Activated CD8-positive, alpha-beta T cell treated with anti-CD3 and anti-CD28 coated beads for 36 hours (primary cell): ENCODE measurements at places on chromosomes 12 and 14. TPM values are rescaled to one million over a fixed set of nuclear protein-coding genes. Genes with fewer than 3 reads are reported as not detected.

GRCh38 chr14:96126339-96126782, 78.3 kb upstream of the BDKRB2 start:
- H3K4me3 ChIP-seq: peak overlapping the region; percentile 5
- H3K27ac ChIP-seq: peak overlapping the region; percentile 51
- peak; percentile 49 for DNase-seq
- H3K4me1 ChIP-seq: peaks cover 25% of the 10 kb centered on the region

GRCh38 chr12:67047634-67048033, 221.5 kb upstream of the CAND1 start:
- H3K27me3 ChIP-seq: peaks cover 12% of the 10 kb centered on the region
- no peak overlapping the region for H3K27ac ChIP-seq
- H3K4me3 ChIP-seq: no peak overlapping the region
- no peaks in the 10 kb centered on the region for H3K4me1 ChIP-seq

DNA sequence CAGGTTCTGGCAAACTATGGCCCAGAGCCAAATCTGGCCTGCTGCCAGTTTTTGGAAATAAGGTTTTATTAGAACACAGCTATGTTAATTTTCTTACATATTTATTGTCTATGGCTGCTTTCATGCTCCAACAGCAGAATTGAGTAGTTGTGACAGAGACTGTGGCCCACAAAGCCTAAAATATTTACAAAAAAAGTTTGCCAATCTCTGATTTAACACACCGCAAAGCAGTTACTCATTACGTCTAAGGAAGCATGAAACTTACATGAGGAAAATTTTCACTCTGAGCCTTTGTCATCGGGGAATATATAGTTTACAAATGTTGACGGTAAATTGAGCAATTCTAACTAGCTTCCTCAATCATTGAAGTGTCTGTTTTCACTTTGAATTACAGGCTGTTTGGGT, 96.5 kb downstream of the UNC79 start:
- H3K4me3 ChIP-seq: no peak overlapping the region
- no peaks in the 10 kb centered on the region for H3K36me3 ChIP-seq
- DNase-seq: no peak
- no peaks in the 10 kb centered on the region for H3K4me1 ChIP-seq

DNA sequence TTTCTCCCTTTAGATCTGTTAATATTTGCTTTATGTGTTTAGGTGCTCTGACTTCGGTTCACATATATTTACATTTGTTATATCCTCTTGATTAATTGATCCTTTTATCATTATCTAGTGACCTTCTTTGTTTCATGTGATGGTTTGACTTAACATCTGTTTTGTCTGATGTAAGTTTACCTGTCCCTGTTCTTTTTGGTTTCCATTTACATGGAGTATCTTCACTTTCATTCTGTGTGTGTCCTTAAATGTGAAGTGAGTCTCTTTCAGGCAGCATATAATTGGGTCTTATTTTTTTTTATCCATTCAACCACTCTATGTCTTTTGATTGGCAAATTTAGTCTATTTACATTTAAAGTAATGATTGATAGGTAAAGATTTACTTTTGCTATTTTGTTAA, 24.2 kb downstream of the TRMT5 start:
- H3K27me3 ChIP-seq: no peaks in the 10 kb centered on the region
- no peak for DNase-seq

- peak overlapping the region; percentile 98 for H3K27ac ChIP-seq
- peaks cover 19% of the 10 kb centered on the region for H3K36me3 ChIP-seq
- H3K27me3 ChIP-seq: no peaks in the 10 kb centered on the region
- H3K4me3 ChIP-seq: peak overlapping the region; percentile 80
These were observed 259.3 kb upstream of the BTG1 start for GRCh38 chr12:92404921-92405320.

- H3K27ac ChIP-seq: no peak overlapping the region
- DNase-seq: no peak
- peaks cover 54% of the 10 kb centered on the region for H3K36me3 ChIP-seq
- H3K4me1 ChIP-seq: peaks cover 29% of the 10 kb centered on the region
These were observed 83.4 kb downstream of the HECTD1 start for GRCh38 chr14:31124197-31124596.

DNA sequence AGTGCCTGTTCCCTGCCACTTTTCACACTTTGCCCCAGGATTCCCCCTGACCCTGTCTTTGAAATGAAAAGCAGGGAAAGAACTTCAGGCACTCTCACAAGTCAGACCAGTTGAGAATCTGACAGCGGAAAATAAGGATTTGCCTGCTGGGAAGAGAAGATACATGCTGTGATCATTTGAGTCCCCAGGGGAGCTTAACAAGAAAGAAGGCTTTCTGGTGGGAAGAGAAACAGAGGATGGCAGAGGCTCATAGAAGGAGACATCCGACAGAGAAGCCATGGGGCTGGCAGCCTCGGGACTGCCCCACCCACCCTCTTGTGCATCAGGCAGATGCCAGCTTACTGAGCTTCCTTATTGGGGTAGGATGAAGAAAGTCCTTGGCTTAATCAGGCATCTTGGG, 11.9 kb downstream of the TTC9 start:
- H3K4me3 ChIP-seq: no peak overlapping the region
- H3K27me3 ChIP-seq: no peaks in the 10 kb centered on the region
- H3K4me1 ChIP-seq: peaks cover 84% of the 10 kb centered on the region
- DNase-seq: no peak
- peaks cover 34% of the 10 kb centered on the region for H3K36me3 ChIP-seq

DNA sequence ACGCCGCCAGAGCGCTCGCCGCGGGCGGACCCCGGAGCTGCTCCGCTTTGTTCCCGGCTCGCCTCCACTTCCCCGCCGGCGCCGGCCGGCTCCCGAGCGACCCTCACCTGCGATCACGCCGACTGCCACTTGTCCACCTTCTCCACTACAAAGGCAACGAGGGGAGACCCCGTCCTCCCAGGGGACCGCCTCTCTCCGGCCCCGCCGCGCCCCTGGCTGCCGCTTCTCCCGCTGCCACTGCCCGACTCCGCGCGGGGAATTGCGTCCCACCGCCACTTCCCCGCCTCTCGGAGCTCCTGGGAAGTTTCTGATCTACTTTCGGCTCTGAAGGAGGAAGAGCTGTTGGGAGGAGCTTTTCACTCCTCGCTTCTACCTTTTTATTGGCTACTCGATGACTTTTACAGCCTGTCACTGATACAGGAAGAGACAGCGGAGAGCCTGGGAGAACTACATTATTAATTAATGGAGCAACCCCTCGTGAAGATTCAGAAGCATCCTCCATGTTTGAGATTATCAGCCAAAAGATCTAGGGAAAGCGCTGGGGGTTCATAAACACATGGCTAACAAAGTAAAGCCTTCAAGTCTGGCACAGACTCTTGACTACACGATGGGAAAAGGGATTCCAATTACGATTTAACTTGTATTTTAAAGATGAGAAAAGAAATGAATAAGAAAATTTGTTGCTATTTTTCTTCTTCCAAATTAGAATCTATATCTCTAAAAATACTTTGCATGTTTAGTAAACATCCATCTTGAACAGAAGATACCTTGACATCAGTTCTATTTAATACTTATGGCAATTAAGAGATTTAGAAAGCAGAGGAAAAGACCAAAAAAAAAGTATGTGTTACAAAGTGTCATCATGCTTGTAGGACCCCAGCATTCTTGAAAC, at the start of gene BAZ1A:
TSS of gene BAZ1A (minus strand) at position 330 of the 892 bp plus-strand sequence. CDS start 756 bp downstream, outside the sequence.
- peak within 1 kb of the TSS; percentile 100 for H3K4me3 ChIP-seq
- DNase-seq: peak; percentile 40
- H3K36me3 ChIP-seq: peaks cover 37% of the 10 kb centered on the region
- H3K4me1 ChIP-seq: peaks cover 29% of the 10 kb centered on the region
- H3K27me3 ChIP-seq: no peaks in the 10 kb centered on the region

- H3K4me1 ChIP-seq: no peaks in the 10 kb centered on the region
- peaks cover 2% of the 10 kb centered on the region for H3K27me3 ChIP-seq
- no peaks in the 10 kb centered on the region for H3K36me3 ChIP-seq
- DNase-seq: no peak
These were observed 49.4 kb downstream of the CD9 start for GRCh38 chr12:6249580-6249979.

DNA sequence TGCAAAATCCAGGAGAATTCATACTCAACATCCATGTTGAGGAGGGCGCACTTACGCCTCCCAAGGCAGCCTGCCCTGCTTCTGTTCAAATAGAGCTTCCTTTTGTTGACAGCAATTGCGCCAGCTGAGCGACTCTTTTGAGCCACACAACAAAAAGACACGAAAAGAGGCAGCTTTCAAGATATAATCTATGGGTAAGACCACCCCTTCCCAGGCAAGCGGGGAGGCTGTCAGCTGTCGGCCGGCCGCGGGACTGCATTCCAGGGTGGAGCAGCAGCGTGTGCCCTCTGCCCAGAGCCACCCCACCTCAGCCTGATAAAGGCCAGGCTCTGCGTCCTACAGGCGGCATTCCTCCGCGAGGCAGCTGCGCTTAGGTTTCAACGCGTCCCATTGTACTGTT, 15.8 kb upstream of the STAB2 start:
- no peaks in the 10 kb centered on the region for H3K36me3 ChIP-seq
- H3K4me1 ChIP-seq: peaks cover 3% of the 10 kb centered on the region
- no peak for DNase-seq
- H3K27ac ChIP-seq: no peak overlapping the region

- no peak overlapping the region for H3K27ac ChIP-seq
- H3K27me3 ChIP-seq: peaks cover 10% of the 10 kb centered on the region
- H3K4me1 ChIP-seq: peaks cover 10% of the 10 kb centered on the region
- no peak overlapping the region for H3K4me3 ChIP-seq
- peaks cover 3% of the 10 kb centered on the region for H3K36me3 ChIP-seq
These were observed 14.3 kb upstream of the DYNC1H1 start for GRCh38 chr14:101950100-101950499.

- no peaks in the 10 kb centered on the region for H3K36me3 ChIP-seq
- no peak overlapping the region for H3K4me3 ChIP-seq
- no peaks in the 10 kb centered on the region for H3K27me3 ChIP-seq
- no peak for DNase-seq
- H3K4me1 ChIP-seq: no peaks in the 10 kb centered on the region
- no peak overlapping the region for H3K27ac ChIP-seq
These were observed 392.2 kb downstream of the SEC23A start for GRCh38 chr14:38710881-38711280.

DNA sequence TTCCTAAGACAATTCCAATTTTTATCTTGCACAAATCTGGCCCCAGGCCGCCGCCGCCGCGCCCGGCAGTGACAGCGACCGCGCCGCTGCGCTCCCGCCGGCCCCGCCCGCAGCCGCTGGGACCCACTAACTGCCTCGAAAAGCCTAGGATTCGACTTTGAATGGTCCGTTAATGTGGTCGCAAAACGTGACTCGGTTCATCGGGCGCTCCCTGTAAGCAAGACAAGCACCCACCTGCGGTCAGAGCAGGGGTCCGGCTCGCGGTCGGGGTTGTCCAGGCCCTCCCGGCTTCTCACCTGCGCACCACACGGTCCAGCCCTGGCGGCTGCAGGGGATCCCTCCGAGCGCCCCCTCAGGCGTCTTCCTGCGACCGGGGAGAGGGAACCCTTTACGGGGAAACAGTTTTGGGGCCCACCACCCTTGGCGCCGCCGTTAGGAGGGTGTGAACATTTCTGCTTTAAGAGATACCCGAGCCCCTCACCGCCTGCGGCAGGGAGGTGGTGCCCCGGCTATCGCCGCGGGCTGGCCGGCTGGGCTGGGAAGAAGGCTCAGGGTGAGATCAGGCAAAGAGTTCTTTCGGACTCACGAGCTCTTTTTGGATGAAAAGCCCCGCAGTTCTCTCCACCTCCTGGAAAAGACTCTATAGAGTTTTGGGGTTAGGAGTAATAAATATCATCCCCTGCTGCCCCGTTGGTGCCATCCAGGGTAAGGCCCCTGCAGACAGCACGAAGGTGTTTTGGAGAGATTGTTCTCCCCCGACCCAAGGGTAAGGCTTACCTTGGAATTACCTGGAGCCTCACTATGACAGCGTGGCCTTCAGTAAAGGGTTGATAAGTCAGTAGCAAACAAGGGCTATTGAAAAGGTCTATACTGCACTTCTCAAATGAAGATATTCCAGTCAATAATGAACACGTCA, 13.6 kb upstream of the FOXJ2 start:
- peak; percentile 63 for DNase-seq
- H3K27ac ChIP-seq: no peak overlapping the region
- peaks cover 16% of the 10 kb centered on the region for H3K27me3 ChIP-seq
- no peaks in the 10 kb centered on the region for H3K36me3 ChIP-seq

GRCh38 chr12:109446869-109447268, 30.2 kb downstream of the KCTD10 start:
- no peaks in the 10 kb centered on the region for H3K27me3 ChIP-seq
- no peak for DNase-seq
- peaks cover 5% of the 10 kb centered on the region for H3K36me3 ChIP-seq
- no peaks in the 10 kb centered on the region for H3K4me1 ChIP-seq
- no peak overlapping the region for H3K4me3 ChIP-seq

DNA sequence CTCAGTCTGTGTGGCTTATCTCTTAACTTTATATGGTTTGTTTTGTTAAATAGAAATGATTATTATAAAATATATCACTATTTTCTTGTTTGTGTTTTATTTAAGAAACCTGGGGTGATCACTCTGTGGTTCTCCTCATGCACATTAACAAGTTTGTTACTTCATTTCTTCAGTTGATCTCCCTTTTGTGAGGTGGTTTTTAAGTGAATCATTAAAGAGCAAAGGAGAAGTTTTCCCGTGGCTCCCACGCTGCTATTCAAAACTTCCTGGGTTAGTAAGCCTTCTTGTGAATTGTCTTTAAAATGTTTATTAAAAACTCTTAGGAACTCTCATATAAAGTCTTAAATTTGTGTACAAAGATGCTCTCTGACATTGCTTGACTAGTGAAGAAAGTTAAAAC, 11.8 kb downstream of the ADIPOR2 start:
- H3K4me3 ChIP-seq: no peak overlapping the region
- peaks cover 57% of the 10 kb centered on the region for H3K4me1 ChIP-seq
- no peak overlapping the region for H3K27ac ChIP-seq
- H3K36me3 ChIP-seq: peaks cover 22% of the 10 kb centered on the region

DNA sequence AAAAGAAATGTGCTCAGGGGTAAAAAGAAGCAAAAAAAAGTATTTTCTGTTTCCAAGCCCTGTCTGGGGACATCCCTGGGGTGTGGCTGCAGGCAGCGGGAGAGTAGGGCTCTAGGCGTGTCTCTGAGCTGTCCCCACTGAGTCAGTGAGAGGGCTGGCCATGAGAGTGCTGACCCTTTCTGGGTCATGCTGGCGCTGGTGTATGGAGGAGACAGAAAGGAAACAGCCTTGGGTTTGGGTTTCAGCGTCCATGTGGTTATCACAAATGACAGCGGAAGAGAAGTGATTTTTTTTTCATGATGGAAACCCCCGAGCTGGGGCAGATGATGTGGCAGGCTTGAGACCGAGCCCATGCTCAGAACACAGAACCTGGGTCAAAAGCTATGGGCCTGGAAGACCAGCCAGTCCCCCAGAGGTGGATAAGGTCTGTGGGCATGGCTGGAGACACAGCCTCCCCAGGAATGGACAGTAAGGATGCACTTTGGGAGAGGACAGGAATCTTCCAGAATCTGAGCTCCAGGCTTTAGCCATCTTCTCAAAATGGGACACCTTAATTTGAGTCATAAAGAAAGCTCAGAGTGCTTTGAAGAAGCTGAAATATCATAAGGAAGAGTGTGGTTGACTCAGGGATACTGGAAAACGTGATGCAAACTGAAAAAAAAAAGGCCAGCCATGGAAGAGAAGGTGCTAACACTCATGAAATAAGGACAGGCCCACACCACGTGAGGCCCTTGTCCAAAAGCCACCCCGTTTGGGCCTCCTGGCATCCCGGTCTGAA, 36.2 kb downstream of the SYNE3 start:
- H3K27ac ChIP-seq: peak overlapping the region; percentile 81
- peak overlapping the region; percentile 13 for H3K4me3 ChIP-seq
- DNase-seq: peak; percentile 55
- H3K36me3 ChIP-seq: peaks cover 22% of the 10 kb centered on the region
- H3K4me1 ChIP-seq: peaks cover 43% of the 10 kb centered on the region

Gene LALBA
- total RNA-seq: not detected

Gene DGLUCY
- total RNA-seq: 59.3 TPM

Gene HOXC4
- 0.89 TPM for total RNA-seq

Gene LBHD2
- not detected for total RNA-seq

Gene METTL25
- total RNA-seq: 6.6 TPM

Gene ART4
- not detected for total RNA-seq

Gene ACSM4
- not detected for total RNA-seq

Gene EPS8
- total RNA-seq: 1.8 TPM

Gene IL31
- total RNA-seq: not detected
